Activated T-cell treated with anti-CD3 and anti-CD28 coated beads, Interleukin-2, amount 50 U/mL, for 1 hour (primary cell): ENCODE measurements at places on chromosomes 4 and X.

DNA sequence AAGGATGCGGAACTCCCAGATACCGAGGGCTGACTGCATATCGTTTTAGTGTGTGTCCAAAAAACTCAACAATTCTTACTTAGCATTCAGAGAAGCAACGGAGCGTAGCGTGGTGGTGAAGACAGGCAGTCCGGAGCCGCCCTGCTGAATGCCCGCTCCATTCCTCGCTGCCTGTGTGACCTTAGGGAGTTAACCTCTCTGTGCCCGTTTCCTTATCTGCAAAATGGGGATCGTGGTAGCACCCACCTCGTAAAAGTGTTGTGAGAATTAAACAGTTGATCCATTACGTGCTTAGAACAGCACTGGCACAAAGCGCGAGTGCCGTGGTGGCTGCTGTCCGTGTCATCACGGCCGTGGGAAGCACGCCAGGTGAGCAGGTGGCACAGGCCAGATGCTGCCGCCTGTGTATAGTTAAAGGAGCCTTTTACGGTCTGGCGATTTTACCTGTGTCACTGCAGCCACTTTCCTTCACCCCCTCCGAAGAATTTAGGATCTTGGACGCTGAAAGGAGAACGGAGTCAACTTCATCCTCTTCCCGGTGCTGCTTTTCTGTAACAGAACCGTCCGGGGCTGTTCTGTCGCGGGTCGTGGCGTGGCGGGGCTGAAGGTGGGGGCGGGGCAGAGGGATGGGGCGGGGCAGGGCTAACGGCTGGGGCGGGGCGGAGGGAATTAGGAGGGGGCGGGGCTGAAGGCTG lies 885 bp downstream of the CCDC110 start:
- DNase-seq, result peak; percentile 67

- DNase-seq, result no peak
Observed at GRCh38 chr4:182449930-182450439, 206.8 kb downstream of the TENM3 start.

DNA sequence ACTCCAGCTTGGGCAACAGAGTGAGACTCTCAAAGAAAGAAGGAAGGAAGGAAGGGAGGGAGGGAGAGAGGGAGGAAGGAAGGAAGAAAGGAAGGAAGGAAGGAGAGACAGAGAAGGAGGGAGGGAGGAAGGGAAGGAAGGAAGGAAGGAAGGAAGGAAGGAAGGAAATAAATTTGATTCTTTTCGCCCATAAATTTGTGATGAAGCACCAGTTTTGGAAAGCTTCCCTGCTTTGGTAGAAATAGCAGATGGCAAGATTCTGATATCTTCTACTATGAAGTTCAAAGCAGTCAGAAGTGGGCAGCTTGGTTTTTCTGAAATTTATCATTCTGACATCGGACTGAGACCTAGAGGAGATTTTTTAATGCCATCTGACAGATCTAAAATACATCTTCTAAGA lies 11.7 kb upstream of the GYG2 start:
- no peak for DNase-seq

- DNase-seq, result no peak
Observed at GRCh38 chrX:43707812-43708548, 51.9 kb downstream of the MAOA start.

DNA sequence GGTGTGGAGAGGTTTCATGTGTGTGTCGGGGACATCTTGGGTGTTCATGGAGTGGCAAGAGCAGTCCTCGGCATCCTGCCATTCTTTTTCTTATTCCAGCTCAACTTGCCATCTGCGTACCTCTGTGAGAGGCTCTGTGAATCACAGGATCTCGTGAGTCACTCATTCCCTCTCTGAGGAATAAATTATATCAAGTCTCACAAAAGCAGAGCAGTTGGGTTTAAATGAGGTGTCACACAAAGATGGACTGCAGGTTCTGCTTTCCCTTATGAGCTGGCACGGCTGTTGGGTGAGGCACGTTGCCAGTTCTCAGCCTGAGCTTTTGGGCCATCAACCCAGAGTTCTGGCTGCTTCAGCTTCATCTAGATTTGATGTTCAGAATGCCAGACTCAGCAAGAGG lies 6.8 kb upstream of the OCIAD2 start:
- no peak for DNase-seq

DNA sequence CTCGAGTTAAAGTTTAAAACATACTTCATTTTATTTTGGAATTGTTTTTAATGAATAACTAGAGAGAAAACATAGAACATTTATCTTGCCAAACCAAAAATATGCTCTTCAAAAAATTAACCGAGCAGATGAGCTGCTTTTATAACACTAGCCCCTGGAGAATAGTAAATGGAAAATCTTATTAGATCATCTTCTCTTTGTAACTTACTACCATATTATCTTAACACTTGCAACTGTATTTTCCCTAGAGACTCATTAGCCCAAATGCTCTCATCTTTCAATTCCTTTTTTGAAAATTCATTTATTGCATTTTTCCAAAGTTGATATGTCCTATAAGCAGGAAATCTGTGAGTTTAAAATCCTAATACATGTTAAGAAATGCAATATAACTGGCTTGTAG lies 143.3 kb downstream of the CAMK2D start:
- DNase-seq, result no peak

DNA sequence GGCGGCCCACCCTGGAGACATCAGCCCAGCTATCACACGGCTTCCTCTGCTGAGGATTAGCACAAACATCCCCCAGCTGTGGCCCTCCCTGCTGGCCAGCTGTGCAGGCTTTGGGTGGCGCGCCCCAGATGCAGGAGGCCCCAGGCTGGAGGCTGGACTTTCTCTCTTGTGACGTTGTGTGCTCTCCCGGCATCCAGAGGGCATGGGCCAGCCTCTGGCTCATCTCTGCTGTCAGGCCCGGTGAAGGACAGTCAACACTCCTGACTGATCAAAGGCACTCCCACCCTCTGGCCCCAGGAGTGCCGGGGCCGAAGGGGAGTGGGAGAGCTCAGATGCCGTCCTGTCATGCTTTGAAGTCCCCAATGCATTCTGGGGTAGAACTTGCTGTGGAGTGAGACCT lies 29.9 kb upstream of the PJA1 start:
- DNase-seq, result no peak

DNA sequence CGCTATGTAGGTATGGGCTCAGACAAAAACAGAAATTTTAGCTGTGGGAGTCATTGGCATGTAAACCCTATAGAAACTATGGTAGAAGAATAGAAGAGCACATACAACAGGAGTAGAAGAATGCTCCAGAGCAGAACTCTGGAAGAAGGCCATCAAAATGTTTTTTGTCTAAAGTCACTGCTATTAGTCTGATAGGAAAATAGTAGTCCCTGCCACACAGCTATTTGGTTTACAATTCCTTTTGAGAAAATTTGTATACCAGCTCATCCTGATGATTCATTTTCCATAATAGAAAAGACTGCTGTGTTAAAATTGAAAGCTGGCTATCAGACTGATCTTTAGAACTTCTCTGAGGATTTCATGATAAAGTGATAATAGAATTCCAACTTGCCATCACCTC lies 32.8 kb upstream of the ADAD1 start:
- no peak for DNase-seq

- DNase-seq, result no peak
Observed at GRCh38 chr4:144402176-144402575, 243.8 kb upstream of the HHIP start.

DNA sequence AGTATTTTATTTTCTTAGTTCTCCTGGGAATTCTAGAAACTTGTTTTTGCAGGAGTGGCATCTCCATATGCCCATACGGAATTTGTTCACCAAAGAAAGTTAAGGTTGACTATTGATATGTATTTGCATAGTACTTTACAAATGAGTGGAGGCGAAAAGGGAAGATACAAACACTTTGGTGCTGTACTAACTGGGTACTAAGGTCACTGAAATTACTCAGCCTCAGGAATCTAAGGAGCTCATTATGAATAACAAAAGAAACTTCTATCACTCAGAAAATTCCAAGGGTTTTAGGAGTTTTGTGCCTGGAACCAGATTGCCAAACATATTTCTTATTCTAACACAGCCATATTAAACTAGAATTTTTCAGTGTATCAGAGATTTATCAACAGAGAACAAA lies 27.4 kb upstream of the TMPRSS11B start:
- DNase-seq, result no peak

- DNase-seq, result no peak
Observed at GRCh38 chr4:83757121-83757621, 221.3 kb downstream of the GPAT3 start.

DNA sequence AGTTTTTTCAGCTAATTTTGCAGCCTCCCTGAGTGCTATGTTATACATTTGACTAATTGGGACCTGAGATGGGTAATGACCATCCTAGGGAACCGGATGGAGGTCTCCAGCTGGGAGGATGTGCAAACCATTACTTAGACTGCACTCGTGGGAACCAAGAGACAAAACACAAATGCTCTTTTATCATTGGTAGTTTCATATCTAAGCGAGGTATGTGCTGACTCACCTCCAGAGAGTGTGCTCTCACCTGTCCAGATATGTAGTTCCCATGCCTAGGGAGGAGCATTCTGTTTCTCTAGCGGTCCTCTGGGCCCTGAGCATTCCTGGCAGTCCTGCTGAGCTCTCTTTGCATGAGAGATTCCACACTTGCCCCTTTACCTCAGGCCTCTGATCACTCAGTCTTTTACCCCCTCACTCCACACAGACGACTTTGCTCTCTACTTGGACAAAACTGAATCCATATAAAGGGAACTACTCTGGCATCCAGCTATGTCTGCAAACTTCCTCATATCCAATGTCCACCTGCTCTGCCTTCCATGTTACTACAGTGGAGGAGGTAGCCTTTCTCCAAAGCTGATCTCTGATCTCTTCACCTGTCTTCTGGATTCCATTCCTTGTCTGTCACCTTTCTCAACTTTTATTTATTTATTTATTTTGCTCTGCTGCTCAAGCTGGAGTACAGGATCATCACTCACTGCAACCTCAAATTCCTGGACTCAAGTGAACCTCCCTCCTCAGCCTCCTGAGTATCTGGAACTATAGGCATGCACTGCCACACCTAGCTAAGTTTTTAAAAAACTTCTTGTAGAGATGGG lies 88.4 kb downstream of the LRP2BP start:
- no peak for DNase-seq

DNA sequence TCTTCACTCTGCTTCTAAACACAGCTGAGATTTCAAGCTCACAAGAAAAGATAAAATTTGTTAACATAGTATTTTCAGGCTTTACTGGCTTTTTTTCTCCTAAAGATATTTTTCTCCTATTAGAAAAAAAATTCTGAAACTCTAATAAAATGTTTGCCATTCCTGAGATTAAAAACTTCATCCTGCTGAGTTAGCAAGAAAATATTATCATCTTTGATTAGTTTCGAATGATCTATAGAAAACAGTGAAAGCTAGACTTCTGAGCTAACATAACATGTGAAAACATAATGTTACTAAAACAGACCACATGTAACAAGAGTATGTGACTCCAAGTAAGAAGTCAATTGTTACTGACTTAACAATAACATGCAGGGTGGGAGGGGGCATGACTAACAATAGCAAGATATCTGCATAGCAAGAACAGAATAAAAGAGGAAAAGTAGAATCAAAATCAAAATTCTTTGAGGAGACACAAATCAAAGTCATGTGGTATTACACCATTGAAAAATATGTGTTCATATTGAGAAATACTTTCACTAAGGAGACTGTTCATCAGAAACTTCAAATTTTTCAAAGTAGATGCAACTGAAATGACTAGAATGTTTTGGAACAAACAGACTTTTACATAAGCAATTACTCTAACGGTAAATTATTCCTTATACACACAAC lies 14.5 kb downstream of the TBCK start:
- DNase-seq, result no peak

DNA sequence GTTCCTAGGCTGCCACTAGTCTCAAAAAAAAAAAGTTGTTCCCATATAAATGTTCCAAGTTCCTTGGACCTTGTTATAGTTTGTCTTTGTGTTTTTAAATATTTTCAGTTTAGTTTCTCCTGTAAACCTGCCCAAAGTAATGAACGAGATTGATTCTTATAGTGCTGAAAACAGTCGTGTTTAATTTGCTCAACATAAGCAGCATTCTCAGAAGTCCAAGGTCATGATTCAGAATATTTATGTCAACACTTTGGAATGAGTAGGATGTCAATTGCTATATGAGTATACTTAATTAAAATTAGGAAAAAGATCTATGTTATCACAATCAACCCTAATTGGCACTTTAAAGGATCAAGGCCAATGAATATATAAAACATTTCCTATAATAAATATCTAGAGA lies 510.9 kb downstream of the PPP4R3C start:
- DNase-seq, result no peak

GRCh38 chr4:15104825-15105224 lies 102.5 kb downstream of the CPEB2 start:
- DNase-seq, result no peak

DNA sequence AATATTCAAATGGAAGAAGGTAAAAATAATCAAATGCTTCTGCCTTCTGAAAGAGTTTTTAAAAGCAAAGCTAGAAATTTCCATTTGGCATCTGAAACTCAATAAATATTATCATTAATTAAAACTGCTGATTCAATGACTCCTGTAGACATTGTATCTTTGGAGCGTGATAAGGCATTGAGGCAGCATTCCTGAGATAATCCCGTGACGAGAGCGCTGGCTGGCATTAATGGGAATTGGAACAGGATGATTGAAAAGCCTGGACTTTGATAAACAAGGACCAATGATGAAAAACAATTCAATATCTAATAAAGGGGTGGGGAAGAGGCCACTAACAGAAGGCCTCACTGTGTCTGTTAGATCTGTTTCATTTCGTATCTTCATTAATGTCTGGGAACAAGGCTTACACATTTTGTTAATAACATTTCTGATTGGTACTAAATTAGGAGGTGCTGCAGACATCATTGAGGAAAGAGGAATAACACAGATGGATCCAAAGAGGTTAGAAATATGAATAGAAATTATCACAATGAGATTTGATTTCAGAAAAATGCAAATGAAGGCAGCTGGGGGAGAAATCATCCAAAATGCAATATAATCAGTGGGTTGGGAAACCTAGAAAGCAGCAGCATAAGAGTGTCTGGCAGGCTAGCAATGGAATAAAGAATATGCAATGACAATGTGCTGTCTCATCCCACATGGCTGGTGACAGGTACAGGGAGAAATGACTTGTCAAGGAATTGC lies 102.3 kb downstream of the SCD5 start:
- DNase-seq, result no peak

DNA sequence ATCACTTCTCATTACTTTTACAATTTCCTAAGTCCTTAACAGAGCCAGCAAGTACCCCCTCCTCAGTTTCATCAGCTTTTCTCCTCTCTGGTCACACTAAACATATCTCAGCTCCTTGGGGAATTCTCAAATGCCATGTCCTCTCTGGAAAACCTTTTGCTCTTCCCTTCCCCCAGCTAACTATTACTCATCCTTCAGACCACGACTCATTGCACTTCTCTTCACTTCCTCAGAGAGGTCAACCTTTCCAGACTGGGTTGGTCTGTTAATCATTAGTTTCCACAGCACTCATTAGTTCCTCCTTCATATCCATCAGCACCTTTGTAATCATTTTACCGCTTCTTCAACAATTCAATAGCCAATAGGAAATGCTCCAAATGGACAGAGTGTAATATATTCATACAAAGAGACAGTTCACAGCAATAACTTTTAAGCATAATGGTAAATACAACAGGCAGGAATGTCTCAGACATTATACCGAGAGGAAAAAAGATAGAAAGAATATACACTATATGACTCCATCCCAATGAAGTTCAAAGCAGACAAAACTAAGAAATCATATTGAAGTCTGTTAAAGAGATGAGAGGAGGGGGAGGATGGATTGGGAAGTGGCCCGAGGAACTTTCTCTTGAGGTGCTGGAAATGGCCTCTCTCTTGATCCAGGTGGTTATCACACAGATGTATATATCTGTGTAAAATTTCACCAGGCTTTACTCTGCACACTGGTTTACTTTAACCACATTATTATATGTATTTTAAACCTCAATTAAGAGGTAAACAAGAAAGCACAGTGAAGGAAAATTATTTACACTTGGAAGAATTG lies 39.6 kb downstream of the DDX60L start:
- DNase-seq, result no peak

- DNase-seq, result no peak
Observed at GRCh38 chr4:7381221-7381889, 53.4 kb downstream of the PSAPL1 start.
